ENCODE measurements at places on chromosomes 2 and 18.

- no peak for DNase-seq
Measured at GRCh38 chr2:12918138-12918834, 201.6 kb downstream of the TRIB2 start.

DNA sequence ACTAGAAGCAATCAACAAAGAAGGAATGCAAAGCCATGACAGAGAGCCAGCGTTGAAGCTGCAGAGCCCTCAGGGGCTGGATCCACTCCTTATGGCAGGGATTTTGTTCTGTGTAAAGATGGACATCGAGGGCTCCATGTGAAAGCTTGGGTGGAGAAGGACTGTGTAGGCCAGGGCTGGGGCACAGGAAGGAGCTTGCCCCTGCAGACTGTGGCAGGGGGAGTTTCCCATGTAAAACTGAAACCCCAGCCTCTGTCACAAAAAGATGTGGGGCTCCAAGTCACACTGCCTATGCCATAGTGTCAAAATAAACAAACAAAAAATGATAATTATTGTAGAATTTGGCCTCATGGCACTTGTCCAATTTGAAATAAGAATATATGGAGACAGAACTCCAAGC, 408.7 kb upstream of the HS6ST1 start:
- DNase-seq, result no peak

DNA sequence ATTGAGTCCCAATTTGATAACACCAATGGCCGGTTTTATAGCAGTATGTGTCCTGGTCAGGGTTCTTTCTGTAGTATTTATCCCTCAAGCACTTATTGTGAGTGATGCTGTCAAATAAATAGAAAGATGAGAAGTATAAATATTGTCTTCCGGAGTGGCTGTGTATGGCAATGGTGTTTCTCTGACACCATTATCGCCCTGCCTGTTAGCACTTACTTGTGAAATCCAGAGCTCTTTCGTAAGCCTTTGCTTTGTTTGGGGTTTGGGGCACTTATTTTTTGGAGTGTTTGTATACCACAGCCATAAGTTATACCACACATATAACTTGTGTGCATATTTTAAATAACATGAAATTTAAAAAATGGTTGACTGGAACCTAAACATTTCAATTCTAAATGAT, 29.3 kb downstream of the CD8B2 start:
- no peak for DNase-seq

DNA sequence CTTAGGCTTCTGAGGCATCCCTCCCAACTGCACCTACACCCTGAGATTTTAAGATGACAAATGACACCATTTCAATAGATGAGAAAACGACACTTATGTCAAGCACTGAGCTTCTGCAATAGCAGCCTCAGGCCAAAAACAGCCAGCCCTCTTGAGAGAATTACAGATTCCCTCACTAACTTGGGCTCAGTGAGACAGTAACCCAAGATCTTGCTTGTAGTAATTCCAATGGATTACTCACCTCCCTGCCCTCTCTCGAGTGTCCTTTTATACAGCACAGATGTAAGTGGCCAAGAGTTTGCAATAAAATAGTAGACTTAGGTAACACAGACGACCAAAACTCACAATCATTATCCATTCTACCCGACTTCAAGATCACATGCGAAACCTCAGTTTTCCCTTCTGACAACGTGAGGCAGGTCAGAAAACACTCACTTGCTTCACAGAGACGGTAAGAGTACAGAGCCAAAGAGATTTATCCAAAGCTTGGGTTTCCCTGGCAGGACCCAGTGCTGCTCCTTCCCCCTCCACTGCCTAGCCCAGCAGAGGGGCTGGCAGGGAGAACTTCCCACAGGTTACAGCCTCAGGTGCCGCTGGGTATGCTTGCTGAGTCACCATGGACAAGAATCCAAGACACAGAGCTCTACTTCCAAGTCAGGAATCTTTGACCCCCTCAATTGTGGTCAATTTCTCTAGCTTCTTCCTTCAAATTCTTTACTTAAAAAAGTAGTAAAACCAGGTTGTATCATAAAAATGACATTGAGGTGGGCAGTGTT, 181.4 kb downstream of the MYO5B start:
- no peak for DNase-seq

GRCh38 chr2:170208967-170209366, 31.0 kb downstream of the MYO3B start:
- no peak for DNase-seq

DNA sequence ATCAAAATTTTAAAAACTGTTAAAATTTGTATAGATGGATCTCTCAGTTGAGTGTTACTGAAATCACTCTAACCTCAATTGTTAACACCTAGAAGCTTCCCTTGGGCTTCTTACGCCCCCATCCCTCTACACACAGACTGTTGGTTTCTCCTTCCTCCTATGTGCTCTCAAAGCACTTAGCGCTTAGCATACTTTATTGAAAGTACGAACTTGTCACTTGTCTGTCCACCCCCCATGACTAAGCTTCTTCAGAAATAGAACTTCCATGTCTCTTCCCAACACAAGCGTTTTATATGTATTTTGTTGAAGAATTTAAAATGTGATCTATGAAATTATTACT, 441 bp downstream of the MPHOSPH10 start:
- no peak for DNase-seq

DNA sequence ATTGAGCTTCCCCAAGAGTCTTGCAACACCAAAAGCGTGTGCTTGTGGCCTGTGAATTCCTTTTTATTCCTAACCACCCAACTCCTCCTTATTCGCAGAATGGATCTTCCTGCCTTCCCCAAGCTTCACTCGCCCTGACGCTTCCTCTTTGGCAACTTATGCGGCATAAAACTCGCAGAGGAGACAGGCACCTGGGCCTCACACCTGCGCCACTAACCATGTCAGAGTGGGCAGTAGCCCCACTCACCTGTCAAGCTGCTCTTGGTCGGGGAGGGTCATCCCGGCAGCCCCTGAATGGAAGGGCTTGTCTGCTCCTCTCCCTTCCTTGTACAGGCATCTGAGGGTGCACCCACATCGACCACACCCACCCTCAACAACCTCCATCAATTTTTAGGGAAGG, 106.9 kb upstream of the GPC1 start:
- DNase-seq, result no peak

- DNase-seq, result peak; percentile 38
Measured at GRCh38 chr2:222239945-222240675, 58.7 kb downstream of the PAX3 start.

- DNase-seq, result no peak
Measured at GRCh38 chr2:31244101-31244500, 10.1 kb downstream of the EHD3 start.

DNA sequence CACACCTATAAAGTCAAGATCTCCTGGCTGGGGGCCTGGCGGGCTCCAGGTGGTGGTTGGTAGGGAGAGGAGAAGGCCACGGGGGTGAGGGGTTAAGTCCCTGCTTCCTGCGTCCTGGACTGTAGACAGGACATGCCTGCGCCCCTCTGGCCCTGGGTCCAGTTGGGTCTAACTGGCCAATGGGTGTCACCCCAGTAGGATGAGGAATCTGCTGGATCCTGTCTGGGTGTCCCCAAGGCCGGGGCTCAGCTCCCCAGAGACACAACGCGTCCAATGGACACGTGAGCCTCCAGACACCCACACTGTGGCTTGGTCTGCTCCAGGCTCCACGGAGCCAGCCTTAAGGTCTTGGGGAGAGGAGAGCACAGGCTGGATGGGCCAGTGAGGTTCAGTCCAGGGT, 19.6 kb downstream of the AQP12A start:
- no peak for DNase-seq

DNA sequence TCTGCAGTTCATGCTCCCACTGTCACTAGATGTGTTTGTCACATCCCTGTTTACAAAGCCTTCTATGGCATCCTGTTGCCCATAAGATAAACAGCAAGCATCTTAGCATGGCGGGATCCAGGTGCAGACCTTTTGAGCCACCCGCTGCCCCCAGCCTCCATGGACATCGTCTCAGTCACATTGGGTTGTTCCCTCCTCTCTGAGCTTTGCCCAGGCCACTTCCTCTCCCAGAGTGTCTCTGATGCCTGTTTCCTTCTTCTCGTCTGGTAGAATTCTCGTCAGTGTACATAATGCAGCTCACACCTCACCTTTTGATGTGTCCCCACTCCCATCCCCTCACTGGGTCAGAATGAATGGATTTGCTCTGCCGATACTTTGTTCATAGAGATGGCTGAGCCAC, 239.0 kb upstream of the APCDD1 start:
- DNase-seq, result no peak

DNA sequence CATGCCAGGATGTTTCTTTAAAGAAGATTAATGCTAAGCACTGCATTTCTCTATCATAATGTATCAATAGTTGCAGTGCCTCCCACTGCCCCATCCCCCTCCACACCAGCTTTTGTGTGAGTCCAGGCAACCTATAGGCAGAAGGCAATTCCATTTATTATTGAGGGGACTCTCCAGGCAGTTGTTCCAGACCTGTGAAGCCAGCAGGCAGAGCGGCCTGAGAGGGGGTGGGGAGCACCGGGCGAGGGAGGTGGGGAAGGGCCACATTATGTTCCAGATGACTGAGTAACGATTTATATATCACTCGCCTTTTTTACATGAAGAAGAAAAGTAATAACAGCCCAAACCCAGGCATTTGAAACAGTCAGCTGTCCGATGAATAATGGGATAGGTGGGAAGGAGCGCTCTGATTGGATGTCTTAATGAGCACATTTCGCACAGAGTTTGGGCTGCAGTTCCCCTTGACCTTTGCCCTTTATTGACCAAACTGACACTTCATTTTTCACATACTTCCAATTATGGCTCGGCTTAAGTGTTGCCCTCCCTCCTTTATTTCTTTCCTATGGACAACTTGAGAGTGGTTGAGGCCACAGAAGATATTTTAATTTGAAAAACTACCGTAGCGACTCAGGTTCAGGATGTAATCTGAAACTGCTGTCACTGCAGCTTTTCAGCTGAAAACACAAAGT, 34.4 kb downstream of the MEIS1 start:
- no peak for DNase-seq

DNA sequence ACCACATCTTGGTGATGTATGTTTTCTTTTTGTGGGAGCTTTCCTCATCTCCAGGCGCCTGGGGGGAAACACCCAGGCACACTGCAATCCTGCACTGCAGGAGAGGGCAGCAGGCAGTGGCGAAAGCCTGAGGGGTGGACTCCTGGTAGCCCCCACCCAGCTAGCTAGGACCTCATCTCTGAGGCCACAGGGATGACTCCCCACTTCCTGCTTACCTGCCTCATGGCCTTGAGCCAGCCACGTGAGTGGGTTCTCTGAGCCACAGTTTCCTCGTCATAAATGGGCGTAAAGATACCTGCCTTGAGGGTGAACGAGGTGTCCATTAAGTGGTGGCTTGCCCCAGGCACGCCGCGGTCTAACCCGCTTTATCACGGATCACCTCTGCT, 19.1 kb downstream of the TRAF3IP1 start:
- DNase-seq, result no peak

DNA sequence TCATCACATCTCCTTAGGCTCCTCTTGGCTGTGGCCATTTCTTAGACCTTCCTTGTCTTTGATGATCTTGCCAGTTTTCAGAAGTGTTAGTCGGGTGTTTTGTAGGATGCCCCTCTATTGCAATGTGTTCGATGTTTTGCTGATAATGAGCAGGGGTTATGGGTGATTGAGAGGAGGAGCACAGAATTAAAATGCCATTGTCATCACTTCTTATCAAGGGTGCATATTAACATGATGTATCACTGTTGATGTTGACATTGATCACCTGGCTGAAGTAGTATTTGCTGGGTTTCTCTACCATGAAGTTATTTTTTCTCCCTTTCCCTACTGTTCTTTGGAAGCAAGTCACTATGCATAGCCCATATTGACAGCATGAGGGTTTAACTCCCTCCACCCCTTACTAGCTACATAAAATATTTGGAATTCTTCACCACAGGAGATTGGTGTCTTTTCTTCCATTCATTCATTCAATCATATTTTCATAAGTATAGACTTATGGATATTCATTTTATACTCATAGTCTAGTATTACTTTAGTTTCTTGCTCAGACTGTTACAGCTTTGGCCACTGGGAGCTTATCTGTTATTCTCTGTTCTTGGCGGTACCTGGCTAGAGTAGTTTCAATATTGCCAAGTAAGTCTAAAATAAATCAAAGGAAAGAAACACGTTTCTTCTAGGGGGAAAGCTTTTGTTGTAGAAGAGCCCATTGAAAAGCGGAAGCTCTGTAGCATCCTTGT, 54.5 kb upstream of the TMEM87B start:
- no peak for DNase-seq

- no peak for DNase-seq
Measured at GRCh38 chr2:127208313-127208712, 11.8 kb downstream of the CYP27C1 start.

DNA sequence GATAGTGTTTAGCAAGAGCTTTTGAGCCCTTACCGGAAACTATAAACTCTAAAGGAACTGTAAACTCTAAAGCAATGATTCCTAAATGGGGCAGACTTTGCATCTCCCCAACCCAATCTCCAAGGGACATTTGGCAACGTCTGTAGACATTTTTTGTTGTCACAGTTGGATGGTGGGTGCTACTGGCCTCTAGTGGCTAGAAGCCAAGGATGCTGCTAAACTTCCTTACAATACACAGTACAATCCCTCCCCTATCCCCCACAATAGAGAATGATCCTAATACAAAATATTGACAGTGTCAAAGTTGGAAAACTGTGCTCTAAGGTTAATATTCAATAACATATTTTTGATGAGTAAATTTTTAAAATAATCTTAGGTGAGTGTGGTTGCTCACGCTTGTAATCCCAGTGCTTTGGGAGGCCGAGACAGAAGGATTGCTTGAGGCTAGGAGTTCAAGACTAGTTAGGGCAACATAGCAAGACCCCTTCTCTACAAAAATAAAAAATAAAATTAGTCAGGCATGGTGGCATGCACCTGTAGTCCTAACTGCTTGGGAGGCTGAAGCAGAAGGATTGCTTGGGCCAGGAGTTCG, 66.7 kb downstream of the PTPN4 start:
- DNase-seq, result peak; percentile 41

DNA sequence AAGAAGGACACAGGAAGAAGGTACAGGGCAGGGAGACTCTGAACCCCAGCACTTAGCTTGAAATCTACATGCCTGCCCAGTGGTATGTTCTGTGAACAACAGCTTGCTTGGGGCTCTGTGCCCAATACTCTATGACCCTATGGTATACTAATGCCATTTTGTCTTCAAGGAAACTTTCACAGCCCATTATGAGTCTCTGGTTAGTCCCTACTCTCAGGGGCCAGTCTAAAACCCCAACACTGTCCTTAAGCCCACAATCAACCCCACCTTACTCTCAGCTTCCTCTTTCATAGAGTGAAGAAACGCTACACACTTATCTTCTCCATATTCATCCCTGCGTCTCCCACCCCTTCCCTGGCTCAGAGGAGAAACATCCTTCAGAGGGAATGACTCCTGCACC, 16.0 kb downstream of the NEB start:
- DNase-seq, result no peak

GRCh38 chr2:181106789-181107627, 126.6 kb downstream of the UBE2E3 start:
- DNase-seq, result no peak

- no peak for DNase-seq
Measured at GRCh38 chr2:225501022-225501421, 101.5 kb downstream of the NYAP2 start.

Measured in HEK293T (cell line).